Occipital lobe (tissue), 3 donors: ENCODE measurements at places on chromosomes 7 and 10. TPM values are rescaled to one million over a fixed set of nuclear protein-coding genes. Genes with fewer than 3 reads are reported as not detected.

The TACR2 gene
- total RNA-seq: 0.47 TPM

The BAIAP2L1 gene
- 0.16 TPM for total RNA-seq

The TNKS2 gene
- 151 TPM for total RNA-seq

The TET1 gene
- 33.5 TPM for total RNA-seq

The LRRTM3 gene
- 30.7 TPM for total RNA-seq

The ZNF3 gene
- 45.2 TPM for total RNA-seq

The KLF14 gene
- total RNA-seq: not detected

The ZNF804B gene
- 4.2 TPM for total RNA-seq

DNA sequence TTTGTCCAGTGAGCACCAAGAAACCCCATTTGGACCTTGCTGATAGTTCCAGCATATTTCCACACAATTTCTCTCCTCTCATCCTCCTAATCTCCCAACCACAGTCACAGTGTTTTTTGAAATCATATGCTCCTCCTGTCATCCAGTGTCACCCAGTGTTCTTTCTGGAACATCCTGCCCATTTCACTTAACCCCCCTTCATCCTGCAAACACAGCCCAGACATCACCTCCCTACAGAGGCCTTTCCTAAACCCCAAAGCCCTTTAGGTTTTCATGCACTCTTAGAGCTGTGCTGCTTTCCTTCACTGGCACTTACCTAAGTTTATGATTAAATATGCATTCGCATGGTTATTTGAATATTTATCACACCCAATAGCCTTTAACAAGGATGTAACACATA is 1158.0 kb upstream of the C7orf33 start:
- no peak for DNase-seq

DNA sequence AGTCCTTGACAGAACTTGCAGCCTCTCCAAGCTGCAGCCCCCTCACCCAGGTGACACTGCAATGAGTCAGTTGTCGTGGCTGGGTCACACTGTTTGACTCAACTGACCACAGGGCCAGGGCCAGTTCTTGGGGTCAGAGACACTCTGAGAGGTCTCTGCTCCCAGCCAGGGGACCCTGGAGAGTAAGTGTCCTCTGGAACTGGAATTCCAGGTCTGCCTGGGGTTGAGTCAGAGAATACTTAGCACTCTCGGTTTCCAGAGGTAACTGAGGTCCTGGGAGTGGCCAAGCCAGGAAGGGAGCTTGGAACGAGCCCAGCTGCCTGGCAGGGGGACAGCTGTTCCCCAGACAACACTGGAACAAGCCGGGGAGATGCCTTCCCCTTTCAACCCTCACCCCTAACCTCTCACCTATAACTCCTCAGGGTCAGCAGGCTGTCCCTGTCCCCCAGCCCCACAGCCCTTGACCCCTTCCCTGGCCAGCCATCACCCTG is 2.2 kb upstream of the MYL10 start:
- DNase-seq: no peak

DNA sequence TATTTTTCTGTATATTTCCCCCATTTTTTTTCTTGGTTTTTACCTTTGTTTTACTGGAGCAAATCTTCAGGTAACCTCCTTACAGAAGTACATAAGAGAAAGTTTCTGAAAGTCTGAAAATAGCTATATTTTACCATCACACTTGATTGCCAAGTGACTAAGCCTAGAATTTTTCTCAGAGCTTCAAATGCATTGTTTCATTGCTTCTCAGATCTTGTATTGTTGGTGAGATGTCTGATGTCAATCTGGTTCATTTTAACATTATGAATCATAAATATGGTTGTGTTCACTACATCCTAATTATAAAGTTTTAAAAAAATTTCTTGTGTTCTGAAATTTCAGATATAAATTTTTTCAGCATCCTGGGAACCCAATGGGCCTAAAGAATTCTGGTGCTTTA is 228.2 kb downstream of the AHR start:
- no peak for DNase-seq

DNA sequence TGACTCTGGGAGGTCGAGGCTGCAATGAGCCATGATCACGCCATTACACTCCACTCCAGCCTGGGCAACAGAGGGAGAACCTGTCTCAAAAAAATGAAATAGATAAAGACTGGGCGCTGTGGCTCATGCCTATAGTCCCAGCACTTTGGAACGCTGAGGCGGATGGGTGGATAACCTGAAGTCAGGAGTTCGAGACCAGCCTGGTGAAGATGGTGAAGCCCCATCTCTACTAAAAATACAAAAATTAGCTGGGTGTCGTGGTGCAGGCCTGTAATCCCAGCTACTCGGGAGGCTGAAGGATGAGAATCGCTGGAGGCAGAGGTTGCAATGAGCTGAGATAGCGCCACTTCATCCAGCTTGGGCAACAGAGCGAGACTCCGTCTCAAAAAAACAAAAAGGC is 1.1 kb upstream of the DDX21 start:
- DNase-seq: no peak

GRCh38 chr10:46037107-46037825 is 6.8 kb upstream of the NCOA4 start:
- DNase-seq: no peak

- no peak for DNase-seq
Measured at GRCh38 chr7:7821517-7821916, 103.1 kb upstream of the RPA3 start.

GRCh38 chr10:60739558-60739957 is 38.7 kb upstream of the CDK1 start:
- no peak for DNase-seq

GRCh38 chr10:98264378-98265065 is 3.5 kb downstream of the LOXL4 start:
- no peak for DNase-seq

GRCh38 chr7:30657131-30657530 is 25.1 kb downstream of the CRHR2 start:
- DNase-seq: no peak

GRCh38 chr10:42987575-42987974 is 89.3 kb upstream of the RET start:
- DNase-seq: no peak

DNA sequence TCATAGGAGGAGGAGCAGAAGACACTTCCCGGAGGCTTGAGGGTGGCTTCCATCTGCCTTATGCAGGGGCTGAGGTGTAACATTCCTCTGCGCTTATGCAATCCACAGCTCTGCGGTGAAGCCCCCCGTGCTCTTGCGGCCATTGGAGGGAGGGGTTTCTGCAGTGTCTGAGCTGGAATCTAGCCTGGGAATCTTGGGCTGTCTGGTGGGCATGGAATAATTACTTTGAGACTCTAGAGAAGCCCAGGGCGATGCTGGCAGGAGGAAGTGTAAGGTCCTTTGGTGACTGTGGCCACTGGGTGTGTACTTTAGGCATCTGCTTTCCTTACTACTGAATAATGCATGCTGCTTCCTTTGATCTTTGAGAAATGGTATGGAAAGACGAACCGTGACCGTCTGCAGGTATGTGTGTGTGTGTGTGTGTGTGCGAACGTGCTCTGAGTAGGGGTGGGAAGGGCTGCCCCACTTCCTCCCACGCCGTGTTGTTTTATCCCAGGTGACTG is 181.0 kb downstream of the PRPF18 start:
- no peak for DNase-seq

DNA sequence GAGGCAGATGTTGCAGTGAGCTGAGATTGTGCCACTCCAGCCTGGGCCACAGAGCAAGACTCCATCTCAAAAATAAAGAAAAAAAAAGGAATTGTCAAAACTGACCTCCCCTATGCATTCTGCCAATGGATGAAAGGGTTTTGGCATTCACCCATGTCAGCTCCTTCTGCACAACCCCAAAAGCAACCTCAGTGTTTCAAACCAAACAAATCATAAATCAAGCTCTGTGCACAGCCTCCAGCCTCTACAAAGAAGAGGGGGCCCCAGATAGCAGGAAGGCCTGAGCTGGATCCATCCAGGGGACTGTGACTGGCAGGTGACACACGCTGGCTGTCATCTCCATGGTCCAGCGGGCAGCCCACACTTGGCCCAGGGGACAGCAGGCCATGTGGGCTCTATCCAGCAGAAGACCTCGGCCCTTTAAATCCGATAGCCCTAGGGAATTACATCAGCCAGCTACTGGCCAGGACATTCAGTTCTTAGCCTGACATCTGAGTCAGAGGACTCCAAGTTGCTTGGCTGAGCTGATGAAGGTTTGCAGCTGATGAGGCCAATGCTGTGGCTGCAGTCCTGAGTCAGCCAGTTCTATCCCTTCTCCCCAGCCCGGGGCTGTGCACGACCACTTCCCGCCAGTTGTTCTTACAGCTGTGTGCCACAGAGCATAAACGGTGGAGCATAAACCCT is 52.0 kb upstream of the FIGNL1 start:
- no peak for DNase-seq

GRCh38 chr7:100584054-100584682 is 1.8 kb downstream of the LRCH4 start:
- no peak for DNase-seq

DNA sequence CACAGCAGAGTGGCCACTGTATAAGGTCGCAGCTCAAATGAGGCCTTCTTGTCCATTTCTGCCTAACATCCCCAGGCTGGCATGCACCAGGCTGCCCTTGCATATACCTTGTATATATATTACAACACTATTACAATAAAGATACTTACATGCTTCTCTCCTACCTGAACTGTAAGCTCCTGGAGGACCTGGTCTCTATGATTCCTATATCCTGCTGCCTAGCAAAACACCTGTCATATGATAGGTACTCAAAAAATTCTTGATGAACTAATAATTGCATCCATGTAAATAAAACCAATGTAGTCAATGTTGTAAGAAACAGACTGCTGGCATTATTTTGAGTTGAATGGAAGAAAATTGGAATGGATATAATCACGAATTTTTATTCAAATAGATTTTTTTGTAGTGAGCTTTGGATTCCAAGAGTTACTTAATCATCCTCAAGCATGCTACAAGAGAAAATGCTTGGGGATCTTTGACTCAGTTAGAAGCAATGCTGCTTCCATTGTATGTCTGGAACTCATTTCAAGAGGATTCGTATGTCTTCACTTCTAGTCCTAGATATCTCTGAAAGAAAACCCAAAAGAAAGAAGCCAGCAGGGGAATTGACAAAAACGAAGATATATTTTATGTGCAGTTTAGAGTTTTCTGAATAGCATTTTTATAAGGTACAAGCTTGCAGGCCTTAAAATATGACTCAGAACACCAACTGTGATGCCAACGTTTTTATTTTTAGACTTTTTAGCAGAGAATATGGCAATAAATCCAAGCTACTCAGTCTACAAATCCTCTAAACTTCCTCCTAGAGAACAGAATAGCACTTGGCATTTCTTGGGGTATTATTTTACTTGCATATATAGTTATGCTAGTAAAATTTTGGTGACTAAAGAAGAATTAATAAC is 53.1 kb downstream of the OSBPL3 start:
- DNase-seq: no peak

- DNase-seq: no peak
Measured at GRCh38 chr10:44857363-44858016, 53.6 kb upstream of the TMEM72 start.

DNA sequence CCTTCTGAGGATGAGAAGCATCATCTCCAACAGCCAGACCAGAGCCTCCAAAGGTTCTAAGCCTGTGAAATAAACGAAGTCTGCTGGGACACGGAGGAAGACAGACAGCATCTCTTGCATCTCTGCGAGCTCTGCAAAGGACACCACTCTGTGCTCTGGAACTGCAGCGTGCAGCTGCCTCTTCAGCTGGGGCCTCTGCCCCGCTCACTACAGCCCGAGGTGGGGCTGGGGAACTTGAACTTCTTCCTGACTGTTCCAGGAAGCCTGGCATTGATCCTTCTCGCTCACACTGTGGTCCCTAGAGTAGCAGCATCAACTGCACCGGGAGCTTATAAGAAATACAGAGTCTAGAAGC is 163.3 kb downstream of the USP6NL start:
- DNase-seq: no peak

DNA sequence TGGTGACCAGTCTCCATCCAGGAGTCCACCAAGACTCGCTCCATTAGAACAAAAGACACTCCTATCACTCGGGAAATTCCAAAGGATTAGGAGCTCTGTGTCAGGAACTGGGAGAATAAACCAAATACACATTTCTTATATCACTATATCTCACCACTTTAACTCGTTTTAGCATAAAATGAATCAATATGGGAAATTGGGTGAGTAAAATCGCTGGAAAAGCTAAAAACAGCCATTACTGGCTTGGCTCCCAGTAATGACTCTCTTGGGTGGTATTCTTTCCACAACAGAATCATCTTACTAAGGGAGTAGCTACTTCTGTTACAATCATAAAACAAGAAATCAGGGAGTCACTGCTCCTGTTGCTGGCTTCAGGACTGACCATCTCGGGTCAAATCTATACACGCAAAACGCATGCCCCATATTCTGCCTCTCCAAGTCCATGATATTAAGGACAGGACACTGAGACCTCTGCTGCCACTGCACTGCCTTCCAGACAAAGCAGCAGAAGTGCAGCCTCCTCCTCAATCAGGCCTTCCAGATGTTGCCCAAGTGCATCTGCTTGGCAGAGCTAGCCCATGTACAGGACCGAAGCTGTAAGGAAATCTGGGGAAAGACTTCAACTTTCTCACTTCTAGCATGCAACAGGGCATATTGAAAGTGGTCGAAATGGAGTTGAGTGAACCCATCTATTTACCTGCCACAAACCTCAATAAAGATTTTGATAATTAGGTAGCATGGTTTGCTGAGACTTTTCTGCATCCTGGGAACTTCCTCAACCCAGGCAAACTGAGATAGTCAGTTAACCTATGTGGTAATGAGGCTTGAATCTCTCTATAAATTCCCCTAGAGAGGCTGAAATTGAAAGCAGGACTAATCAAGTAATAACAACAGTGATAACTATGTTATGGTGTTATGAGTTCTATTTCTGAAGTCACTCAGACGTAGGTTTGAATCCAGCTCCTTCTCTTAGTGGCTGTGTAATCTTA is 14.4 kb upstream of the PANK1 start:
- no peak for DNase-seq

GRCh38 chr7:42247301-42247700 is 10.3 kb upstream of the GLI3 start:
- no peak for DNase-seq

DNA sequence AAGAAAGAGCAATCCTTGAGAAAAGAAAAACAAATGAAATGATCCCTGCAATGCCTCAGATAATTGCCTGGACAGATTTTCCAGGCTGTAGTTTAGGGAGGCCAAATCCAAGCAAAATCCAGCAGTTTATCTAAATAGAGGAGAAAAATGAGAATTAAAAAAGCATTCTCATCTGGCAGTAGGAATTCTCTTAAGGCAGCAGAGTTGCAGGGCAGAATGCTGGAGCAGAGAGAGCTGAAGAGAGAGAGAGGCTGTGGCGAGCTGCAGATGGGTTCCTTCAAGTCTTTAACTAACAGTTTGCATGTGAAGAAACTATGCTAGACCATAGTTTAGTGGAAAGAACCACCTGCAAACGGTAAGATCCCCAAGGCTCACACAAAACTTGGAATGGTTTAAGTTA is 6.0 kb upstream of the LIPA start:
- DNase-seq: no peak

- no peak for DNase-seq
Measured at GRCh38 chr7:92845736-92846135, 9.4 kb upstream of the CDK6 start.

- DNase-seq: no peak
Measured at GRCh38 chr7:42690794-42691639, 220.9 kb downstream of the C7orf25 start.

GRCh38 chr10:35614312-35614711 is 9.2 kb downstream of the GJD4 start:
- DNase-seq: no peak
